Frontal cortex (tissue), 4 donors: ENCODE measurements at places on chromosomes 4 and X.

- DNase-seq, result no peak
These were observed 185.1 kb downstream of the NPNT start for GRCh38 chr4:106080376-106080775.

- DNase-seq, result no peak
These were observed 82.6 kb downstream of the LUZP4 start for GRCh38 chrX:115372152-115372551.

GRCh38 chr4:665381-665750 is 8.7 kb downstream of the ATP5ME start:
- DNase-seq, result no peak

DNA sequence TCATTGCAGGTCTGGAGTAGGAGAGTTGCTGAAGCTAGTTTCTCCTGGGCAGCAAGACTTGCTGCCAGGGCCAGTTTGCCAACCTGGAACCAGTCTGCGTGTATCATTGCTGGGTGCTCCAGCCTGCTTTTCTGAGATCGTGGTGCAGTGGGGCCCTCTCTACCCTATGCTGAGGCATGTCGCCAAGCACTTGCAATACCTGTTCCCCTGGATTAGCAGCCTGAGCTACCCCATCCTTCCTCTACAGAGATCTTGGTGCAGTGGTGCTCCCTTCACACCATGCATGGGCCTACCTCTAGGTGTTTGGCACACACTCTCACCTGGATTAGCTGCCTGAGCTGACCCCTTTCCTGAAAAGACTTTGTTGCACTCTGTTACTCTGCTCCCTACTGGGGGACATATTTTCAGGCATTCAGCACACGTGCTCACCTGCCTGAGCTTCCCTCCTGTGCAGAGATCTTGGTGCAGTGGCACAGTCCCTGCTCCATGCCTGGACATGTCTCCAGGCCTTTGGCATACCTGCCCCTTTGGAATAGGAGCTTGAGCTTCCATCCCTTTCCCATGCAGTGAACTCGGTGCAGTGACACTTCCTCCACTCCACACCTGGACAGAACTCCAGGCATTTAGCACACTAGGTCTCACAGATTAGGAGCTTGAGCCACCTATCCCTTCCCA is 133.7 kb upstream of the CXCL13 start:
- DNase-seq, result no peak

DNA sequence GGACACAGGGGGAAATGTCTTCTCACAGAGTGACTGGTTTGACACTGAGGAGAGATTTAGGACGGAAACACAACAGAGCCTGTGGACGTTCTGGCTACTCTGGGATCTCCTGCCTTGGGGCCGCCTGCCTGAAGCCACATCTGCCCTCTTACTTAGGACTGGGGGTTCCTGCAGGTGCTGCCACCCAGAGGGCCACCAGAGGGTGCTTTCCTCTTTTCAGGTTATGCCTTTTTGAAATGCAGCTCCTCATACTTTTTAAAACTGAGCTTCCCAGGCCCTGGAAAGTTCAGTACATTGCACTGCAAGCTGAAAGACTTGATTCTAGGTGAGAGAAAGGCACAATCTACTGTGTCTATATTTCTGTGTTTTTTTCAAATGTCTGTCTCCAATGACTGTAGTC is 92.2 kb upstream of the PGRMC2 start:
- no peak for DNase-seq

DNA sequence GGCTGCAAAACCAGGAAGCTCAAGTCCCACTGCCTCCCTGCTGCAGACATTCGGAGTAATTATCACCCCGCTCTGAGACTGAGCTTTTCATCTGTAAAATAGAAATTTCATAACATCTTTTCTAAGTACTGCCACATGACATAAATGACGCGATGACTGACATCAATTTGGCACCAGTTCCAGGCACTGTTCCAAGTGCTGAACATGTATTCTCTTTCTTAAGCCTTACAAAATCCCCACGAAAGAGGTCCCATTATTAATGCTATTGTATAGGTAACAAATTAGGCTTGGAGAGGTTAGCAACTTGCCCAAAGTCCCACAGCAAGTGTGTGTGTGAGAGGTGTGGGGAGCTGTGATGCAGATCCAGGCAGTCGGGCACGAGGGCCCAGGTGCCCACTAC is 56.4 kb downstream of the SLC2A9 start:
- DNase-seq, result no peak

- peak; percentile 3 for DNase-seq
These were observed 400 bp upstream of the PAQR3 start for GRCh38 chr4:78939667-78940008.

GRCh38 chr4:8393593-8394038 is 46.9 kb downstream of the ACOX3 start:
- peak; percentile 72 for DNase-seq

GRCh38 chr4:176579226-176579625 is 213.5 kb downstream of the VEGFC start:
- DNase-seq, result no peak
